ENCODE measurements at places on chromosomes 11 and 22.

DNA sequence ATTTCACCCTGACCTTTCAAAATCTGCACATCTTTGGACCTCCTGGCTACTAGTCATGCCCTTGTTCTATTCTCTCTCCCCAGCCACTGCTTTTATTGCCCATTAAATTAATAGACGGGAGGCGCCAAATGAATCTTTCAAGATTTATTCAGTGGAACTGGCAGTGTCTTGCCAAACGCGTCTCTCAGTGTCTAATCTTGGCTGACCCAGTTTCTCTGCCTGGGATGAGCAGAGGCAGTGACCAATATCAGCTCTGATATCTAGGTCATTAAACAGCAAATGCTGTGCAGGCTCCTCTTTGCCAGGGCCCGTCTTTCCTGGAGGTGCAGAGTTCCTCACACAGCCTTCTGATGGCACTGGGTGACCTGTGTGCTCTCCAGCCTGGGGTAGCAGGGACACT is 74.0 kb downstream of the TRAF6 start:
- no peak overlapping the region for H3K27ac ChIP-seq
- H3K27me3 ChIP-seq, result no peaks in the 10 kb centered on the region
- H3K36me3 ChIP-seq, result no peaks in the 10 kb centered on the region
- DNase-seq, result no peak
- H3K4me1 ChIP-seq, result peaks cover 3% of the 10 kb centered on the region

DNA sequence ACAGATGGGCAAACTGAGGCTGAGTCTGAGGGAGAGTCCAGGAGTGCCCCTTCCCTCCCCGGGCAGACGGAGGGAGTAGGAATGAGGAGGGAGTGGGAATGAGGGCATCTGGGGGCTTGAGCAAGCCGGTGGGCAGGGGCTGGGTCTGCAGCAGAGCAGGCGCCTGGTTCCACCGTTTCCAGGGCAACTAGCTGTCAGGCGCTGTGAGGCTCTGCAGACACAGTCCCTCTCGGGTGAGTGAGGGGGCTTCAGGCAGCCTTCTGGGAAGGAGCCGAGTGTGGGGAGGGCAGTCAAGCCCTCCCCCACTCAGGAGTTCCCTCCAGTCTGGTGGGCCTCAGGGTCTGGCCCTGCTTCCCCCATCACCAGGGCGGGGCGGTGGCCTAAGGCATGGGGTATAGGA is 19.0 kb downstream of the TMEM258 start:
- DNase-seq, result no peak
- H3K27ac ChIP-seq, result no peak overlapping the region
- H3K4me3 ChIP-seq, result no peak overlapping the region
- peaks cover 70% of the 10 kb centered on the region for H3K36me3 ChIP-seq

- peaks cover 5% of the 10 kb centered on the region for H3K36me3 ChIP-seq
- DNase-seq, result no peak
- no peak overlapping the region for H3K4me3 ChIP-seq
Observed at GRCh38 chr11:111963931-111964340, 26.8 kb downstream of the DIXDC1 start.

DNA sequence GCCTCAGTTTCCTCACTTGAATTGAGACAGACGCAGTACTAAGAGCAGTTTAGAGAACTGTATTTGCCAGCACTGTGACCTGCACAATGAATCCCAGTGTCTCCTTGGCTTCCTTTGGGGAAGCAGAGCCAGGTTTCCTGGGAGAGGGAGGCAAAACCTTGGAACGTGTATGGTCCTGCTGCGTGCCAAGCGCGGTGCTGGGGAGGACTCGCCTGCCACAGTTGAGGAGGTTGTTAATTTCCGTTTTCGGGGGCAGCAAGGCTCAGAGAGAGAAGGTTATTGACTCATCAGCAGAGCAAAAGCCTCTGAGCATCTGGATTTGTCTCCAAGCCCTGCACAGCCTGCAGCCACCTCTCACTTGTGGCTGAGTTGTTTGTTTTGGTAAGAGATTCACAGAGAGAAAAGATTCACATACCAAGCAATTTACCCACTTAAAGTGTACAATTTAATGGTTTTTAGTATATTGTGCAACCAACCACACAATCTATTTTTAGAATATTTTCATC is 10.8 kb downstream of the SYT12 start:
- DNase-seq, result peak; percentile 98
- no peaks in the 10 kb centered on the region for H3K27me3 ChIP-seq
- H3K4me3 ChIP-seq, result no peak overlapping the region
- peaks cover 26% of the 10 kb centered on the region for H3K4me1 ChIP-seq

- H3K27ac ChIP-seq, result no peak overlapping the region
- DNase-seq, result peak; percentile 58
- peaks cover 6% of the 10 kb centered on the region for H3K36me3 ChIP-seq
Observed at GRCh38 chr22:33519071-33519973, 401.0 kb downstream of the LARGE1 start.

DNA sequence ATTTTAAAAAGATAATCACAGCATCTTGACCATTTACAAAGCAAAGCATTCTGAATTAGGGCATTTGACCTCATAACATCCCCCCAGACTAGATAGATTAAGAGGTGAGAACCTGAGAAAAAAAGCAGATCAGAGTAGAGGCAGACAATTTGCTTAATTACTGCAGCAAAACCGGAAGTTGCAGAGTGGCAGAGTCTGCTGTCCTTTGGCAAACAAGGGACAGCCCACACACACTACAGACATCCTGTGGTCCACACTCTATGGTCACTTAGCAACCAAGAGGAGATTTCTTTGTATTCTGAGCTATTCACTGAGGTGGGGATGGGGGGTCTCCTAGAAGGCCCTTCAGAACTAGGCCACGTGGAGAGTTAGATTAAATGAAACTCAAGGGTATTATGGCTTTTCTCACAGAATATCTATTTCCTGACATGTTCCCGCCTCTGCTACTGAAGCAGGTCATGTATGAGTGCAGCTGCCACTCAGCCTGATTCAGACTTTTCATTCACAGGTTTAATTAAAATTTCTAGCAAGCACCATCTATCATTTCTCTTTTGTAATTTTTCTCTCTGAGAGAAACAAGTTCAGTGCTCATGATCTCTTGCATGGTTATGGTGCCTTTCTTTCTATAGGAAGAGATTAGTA is 48.5 kb downstream of the SVIP start:
- no peak overlapping the region for H3K27ac ChIP-seq
- no peaks in the 10 kb centered on the region for H3K36me3 ChIP-seq
- DNase-seq, result no peak
- peaks cover 5% of the 10 kb centered on the region for H3K27me3 ChIP-seq
- H3K4me3 ChIP-seq, result no peak overlapping the region
- no peaks in the 10 kb centered on the region for H3K4me1 ChIP-seq

- peaks cover 50% of the 10 kb centered on the region for H3K36me3 ChIP-seq
- no peak for DNase-seq
Observed at GRCh38 chr11:17116117-17116516, 38.6 kb upstream of the RPS13 start.

GRCh38 chr11:126637795-126638175 is 282.3 kb downstream of the ST3GAL4 start:
- DNase-seq, result no peak
- no peaks in the 10 kb centered on the region for H3K36me3 ChIP-seq
- H3K4me1 ChIP-seq, result peaks cover 4% of the 10 kb centered on the region
- no peaks in the 10 kb centered on the region for H3K27me3 ChIP-seq

DNA sequence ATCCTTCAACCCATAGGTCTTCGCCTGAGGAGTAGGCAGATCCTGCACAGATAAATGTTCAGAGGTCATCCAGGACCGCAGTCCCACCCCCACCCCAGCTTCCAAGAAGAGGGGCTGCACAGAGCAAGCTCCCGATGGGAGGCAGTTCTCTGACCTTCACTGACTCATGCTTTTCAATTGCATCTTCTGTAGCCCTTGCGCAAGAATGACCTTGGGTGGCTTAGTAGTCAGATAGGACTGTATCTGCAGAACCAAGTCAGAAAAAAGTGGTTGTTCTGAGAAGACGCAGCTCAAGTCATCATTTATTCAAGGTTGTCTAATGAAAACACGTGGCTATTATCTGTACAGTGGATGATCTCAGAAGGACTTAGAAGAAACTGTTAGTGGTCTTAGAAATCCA is 16.4 kb upstream of the GRAMD1B start:
- no peak overlapping the region for H3K4me3 ChIP-seq
- DNase-seq, result peak; percentile 13
- H3K27ac ChIP-seq, result no peak overlapping the region
- no peaks in the 10 kb centered on the region for H3K4me1 ChIP-seq
- H3K27me3 ChIP-seq, result peaks cover 6% of the 10 kb centered on the region
